ENCODE measurements at places on chromosomes 1 and 21. TPM values are rescaled to one million over a fixed set of nuclear protein-coding genes. Genes with fewer than 3 reads are reported as not detected.

The FLG2 gene
- not detected for total RNA-seq

The SPATA21 gene
- total RNA-seq = not detected

DNA sequence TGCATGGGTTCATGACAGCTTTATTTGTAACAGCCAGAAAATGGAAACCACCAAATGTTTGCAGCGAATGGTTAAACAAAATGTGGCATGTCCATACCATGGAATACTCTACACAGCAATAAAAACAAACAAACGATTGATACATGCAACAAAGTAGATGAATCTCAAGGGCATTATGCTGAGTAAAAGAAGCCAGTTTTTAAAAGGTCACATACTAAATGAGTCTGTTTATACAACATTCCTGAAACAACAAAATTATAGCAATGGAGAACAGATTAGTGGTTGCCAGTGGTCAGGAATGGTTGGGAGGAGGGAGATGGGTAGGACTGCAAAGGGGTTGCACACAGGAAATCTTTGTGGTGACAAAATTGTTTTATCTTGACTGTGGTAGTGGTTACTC, 202.4 kb upstream of the UBE2U start:
- H3K27ac ChIP-seq = peak overlapping the region; percentile 22
- H3K36me3 ChIP-seq = no peaks in the 10 kb centered on the region
- H3K27me3 ChIP-seq = no peaks in the 10 kb centered on the region
- H3K4me3 ChIP-seq = no peak overlapping the region

The CCDC28B gene
- total RNA-seq = 22.1 TPM

Measured in SJSA1 (cell line).